ENCODE measurements at places on chromosomes 4 and X.

DNA sequence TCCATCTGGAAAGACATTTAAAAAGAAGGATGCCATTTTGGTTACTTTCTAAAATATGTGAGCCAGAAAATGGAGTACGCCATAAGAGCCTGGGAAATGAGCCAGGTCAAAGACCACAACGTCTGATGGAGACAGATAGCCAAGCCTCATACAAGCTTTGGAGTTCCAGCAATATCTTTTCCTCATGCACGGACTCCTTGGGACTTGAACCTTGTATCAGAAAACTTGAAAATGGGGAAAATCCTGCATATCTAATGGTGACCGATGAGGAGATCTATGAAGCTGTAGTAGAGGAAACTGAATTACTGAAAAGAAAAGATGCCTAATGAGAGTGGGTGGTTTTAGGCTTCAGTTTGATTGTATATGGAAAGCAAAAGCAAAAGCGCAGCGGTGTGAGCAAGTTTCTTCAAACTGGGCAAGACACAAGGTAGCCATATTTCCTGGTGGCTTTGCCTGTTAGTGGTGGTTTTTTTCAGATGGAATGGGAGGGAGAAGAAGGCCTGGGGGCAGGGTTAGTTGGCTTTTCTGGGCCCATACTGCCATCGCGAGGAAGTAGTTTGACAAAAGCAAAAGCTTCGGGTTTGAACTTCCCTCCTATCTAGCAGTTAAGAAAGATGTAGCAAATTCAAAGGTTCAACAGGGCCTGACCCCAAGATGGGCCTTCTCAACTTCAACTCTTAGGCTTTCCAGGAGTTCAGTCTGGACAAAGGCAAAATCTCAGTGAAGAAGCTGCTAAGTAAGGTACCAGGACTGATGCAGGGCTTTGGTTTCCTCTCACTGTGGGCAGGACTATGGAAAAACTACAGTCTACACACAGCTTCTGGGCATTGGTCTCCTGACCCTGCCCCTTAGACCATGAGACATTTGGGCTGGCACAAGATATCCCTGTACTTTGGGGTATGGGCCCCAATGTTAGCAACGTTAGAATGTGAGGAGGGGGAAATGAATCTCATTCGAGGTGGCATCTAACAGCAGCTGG, 210.0 kb upstream of the STK26 start:
- peak; percentile 68 for DNase-seq

- peak; percentile 26 for DNase-seq
Observed at GRCh38 chr4:113435893-113436292, 325.6 kb downstream of the CAMK2D start.

GRCh38 chr4:122746485-122746965, 14.0 kb downstream of the BBS12 start:
- no peak for DNase-seq

- no peak for DNase-seq
Observed at GRCh38 chr4:170497112-170497511, 407.4 kb upstream of the AADAT start.

GRCh38 chr4:42327323-42327722, 70.0 kb upstream of the SHISA3 start:
- DNase-seq: no peak

All from activated naive CD4-positive, alpha-beta T cell treated with Interleukin-2 at 50 U/mL for 16 hours (primary cell).